ENCODE measurements at places on chromosomes 3 and 15.
A peak's percentile ranks its signal among the peaks of the same experiment; 100 is the strongest.

DNA sequence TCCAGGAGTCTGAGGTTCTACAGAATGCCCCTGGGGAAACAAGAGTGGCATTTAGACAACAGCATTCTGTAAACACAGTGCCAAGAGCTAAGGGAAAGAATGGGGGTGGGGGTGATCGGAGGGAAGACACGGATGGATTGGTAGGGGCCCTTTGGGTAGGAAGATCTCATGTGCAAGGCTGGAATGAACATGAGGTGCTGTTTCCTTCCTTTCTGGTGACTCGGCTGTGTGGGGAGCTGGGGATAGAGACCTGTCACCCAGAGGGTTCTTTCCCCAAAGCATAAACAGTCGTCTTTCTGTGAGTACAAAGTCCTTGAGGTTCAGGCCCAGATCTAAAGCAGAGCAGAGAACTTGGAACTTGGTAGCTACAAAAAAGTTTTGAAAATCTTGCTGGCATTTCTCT is 11.7 kb downstream of the TPM1 start:
- DNase-seq, result no peak

- DNase-seq, result no peak
Observed at GRCh38 chr3:16449369-16449768, 64.1 kb downstream of the RFTN1 start.

DNA sequence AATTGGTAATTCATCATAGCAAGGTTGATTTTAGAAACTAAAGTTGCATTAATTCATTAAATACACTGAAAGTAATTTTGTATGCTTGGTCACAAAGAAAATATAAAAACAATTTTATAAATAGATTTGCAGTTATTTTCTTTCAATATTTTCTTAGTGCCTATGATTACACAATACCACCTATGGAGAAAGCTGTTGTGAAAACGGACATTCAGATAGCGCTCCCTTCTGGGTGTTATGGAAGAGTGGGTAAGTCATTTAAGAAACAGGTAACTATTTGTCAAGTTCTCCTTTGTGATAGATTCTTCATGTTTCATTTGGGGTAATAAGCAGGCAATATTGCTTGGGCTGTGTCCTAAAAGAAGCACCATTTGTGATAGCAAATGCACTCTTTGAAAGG is 3.0 kb downstream of the DUT start:
- DNase-seq, result no peak

DNA sequence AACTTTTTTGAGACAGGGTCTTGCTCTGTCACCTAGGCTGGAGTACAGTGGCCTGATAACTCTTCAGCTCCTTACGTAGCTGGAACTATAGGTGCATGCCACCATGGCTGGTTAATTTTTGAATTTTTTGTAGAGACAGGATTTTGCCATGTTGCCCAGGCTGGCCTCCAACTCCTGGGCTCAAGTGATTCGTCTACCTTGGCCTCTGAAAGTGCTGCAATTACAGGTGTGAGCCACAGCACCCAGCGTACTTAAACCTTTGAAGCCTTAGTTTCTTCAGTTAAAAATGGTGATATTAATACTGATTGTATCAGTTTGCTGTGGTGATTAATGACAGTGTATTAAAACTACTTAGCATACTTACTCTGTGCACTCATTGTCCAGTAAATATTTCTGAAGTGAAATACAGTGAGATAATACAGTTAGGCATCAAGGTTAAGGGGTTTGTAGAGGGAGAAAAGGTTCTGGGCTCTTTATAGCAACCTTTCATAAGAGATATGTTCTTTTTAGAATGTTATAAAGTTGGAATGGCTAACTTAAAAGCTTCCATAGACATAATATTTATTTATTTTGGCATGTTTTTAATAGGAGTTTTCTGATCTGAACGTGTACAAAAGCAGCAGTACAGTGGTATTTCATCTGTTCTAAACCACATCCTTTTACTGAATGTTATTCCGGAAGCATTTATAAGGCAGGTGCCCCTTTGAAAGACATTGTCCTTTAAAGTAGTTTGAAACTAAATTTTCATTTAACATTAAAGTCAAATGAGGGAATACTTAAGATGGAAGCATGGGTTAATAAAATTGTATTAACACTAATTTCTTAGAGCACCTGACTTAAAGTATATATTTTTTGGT is 23.6 kb downstream of the NCK1 start:
- no peak for DNase-seq

DNA sequence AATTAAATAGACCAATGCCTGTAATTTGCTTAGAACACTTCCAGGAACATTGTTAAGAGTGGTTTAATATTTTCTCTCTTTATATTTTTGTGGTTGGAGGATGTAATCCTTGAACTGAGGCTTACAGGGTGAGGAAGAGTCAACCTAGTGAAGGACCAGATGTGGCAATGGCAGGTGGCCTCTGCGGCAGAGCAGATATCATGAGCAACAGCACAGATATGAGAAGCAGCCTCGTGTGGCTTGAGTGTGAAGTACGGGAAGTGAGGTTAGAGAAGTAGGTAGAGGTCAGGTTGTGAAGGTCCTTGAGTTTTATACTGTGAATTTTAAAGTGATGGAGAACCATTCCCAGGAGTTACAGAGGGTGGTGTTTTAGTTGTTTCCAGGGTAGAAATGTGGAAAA is 417.6 kb upstream of the SUCLG2 start:
- DNase-seq, result no peak

DNA sequence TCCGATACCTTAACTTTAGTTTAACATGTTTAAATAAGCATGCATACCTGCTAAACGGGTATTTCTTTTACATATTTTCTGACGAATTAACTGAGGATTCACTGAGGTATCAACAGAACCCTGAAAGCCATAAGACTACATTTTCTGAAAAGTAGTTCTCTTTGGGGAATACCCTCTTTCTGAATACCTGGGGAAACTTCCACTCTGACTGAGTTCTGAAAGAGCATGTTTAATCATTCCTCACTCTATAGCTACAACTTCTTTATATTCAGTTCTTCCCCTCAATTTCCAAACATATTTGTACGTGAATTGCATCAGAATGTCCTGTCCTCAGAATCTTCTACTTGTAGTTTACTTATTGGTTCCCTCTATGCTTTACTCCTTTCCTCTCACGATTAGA is 403.0 kb downstream of the ROBO1 start:
- no peak for DNase-seq

DNA sequence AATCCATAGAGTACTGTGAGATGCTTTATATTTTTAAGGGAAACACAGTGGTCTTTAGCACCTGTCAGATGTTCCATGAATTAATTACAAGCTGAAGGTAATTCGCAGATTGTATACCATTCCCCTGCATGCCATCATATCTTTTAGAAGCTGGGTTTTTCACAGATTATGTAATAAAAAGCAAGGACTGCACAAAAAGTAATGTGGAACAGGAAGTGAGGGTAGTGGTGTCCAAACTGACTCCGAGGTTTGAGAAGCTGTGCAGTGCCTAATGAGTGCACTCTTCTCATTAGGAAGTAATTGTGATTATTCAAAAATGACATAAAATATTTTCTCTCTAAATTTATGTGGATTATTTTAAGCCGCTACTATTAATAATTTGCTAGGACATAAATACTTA is 123.2 kb downstream of the GOLIM4 start:
- DNase-seq, result no peak

DNA sequence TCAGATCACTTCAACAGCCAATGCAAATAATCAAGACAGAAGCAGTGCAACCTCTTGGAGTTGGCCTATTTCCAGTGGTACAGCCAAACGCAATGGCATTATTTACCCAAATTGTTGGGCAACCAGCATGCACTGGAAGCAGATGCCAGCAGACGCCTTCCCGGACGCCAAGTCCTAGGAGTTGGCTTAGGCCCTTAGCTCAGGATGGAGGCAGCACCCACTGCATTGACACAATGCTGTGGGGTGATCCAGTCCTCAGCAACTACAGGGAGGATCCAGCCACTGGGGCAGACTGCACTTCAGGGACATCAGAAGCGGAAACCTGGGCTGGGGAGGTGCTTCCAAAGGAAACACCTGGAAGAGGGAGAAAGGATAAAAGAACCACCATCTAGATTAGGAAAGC is 290.4 kb downstream of the FAM43A start:
- DNase-seq, result no peak

- no peak for DNase-seq
Observed at GRCh38 chr3:14486460-14486859, 53.7 kb downstream of the GRIP2 start.

DNA sequence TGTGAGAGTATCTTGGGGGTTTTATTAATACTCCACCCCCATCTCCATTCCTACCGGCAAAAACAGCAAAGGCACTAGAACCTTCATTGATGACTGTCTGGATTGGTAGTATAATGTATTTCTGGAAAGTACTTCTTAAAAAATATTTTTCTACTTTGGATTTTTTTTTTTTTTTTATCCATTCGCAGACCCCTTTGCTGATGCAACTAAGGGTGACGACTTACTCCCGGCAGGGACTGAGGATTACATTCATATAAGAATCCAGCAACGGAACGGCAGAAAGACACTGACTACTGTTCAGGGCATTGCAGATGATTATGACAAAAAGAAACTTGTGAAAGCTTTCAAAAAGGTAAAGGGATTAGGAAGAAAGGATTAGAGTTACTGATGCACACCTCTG is 1.2 kb downstream of the EIF1B start:
- DNase-seq, result no peak

- no peak for DNase-seq
Observed at GRCh38 chr3:186996356-186996755, 66.0 kb downstream of the ST6GAL1 start.

DNA sequence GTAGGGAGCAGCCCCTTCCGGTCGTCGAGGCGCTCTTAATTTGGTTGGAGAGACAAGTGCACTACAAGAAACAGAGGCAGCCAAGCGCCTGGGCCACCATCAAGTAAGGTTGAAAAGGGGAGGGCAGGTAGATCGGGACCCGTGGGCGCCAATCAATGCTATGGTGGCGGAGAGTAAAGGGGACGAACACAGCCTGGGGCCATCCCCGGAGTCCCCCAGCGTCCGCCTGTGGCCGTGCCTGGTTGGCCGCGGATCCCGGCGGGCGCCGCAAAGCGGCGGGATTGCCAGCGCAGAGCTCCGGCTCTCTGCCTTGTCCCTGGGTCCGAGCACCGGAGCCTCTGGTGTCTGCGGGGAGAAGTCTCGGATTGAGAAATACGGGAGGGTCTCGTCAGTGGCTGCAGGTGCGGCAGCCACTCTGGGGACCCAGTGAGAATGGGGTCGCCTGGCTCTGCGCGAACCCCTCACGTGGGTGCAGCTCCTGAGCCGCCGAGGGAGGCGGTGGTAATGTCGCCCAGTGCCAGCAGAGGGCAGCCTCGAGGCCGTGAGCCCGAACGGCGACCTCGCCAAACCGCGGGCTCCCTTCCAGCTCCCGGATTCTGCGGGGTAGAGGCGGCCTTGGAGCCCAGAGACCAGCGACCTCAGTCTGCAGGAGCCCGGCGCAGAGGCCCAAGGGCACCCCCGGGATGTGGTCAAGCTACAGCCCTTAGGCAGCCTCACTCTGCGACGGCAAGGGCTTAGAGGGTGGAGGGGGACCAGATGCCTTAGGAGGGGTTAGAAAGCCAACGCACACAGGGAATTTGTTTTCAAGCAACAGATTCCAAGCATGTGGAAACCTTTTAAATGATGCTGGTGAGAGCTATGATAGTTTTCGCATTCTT is 10.8 kb downstream of the FOXL2 start:
- DNase-seq, result peak; percentile 57

DNA sequence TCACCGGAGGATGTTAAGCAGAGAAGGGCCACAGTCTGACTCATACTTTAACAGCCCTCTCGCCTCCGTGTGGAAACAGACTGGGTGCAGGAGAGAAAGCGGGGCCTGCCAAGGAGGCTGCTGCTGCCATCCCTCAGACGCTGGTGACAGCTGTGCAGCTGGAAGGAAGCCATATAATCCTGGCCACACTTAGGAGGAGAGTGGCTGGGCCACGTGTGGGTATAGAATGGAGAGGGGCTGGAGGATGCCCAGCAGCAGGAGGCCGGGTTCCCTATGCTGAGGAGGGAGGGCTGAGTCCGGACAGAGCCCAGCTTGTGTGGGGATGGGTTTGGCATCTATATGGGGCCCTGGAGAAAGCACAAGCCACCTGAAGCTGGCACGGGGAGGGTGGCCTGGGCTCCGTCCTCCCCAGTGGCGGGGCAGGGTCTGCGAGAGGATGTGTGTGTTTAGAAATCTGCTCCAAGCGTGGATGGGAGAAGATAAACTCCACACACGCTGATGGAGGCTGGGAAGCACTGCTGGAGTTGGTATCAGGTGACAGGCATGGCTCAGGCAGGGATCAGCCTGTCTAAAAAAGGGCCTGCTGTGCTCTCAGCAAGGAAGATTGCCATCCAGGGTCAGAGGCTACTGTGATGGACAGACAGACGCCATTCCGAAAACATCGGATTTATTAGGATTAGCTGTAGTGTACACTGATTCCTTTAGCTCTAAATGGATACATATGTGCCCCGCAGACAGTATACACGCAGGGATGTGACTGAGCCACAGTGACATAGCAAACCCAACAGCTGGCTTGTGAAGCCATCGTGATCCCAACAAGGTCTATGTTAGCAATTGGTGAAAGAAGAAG is 15.9 kb downstream of the ABTB1 start:
- no peak for DNase-seq

GRCh38 chr3:8840556-8840955 is 71.1 kb upstream of the OXTR start:
- DNase-seq, result no peak

GRCh38 chr3:70861855-70862254 is 549.4 kb upstream of the MDFIC2 start:
- no peak for DNase-seq

DNA sequence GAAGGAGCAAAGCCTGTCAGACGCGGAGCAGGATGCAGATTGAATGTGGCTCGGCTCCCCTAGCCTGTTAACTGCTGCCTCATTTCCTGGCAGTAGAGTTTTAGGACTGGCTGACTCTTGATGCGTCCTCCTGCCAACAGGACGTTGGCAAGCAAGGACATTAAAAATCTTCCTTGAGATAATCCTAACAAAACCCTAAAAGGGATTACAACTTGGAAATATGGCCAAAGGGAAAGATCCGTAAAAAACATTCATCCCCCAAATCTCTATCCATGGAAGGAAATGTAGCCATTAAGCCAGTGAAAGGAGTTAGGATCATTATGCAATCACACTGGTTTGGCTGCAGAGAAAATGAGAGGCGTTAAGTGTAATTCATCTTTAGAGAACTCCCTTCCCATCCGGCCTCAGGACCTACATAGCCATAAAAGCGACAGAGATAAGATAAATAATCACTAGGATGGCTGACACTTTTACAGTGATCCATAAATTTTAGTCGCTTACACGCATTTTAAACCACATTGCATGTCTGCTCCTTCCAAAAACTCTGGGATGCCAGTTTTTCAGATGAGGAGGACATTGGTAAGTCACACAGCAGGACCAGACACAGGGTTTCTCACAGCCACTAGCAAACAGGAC is 44.5 kb upstream of the C3orf80 start:
- no peak for DNase-seq

DNA sequence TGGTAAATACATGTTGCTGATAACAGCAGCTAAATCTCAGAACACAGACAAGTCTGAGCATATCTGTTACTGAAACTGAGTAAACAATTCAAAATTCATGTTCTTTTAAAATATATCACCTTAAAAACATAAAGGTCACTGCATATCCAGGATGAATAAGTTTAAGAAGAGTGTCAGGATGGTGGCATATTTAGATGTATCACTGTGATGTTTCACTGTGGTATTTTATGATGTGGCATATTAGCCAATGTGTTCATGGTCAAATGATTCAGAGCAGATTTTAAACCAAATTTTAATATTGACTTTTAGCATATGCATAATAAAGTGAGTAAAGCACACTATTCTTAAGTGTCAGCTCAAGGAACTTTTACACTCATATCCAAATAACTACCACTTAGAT is 346.4 kb upstream of the DPPA4 start:
- no peak for DNase-seq

GRCh38 chr3:37703626-37704025 is 158.1 kb upstream of the CTDSPL start:
- no peak for DNase-seq

GRCh38 chr15:91950631-91951329 is 97.3 kb downstream of the SLCO3A1 start:
- no peak for DNase-seq
